Stimulated activated naive B cell treated with anti-CD40 and anti-IgM and Interleukin-4, amounts not matched to agents 10 μg/mL and 1 μg/mL and 100 μg/mL, for 72 hours (primary cell): ENCODE measurements at places on chromosomes 5 and 9.

DNA sequence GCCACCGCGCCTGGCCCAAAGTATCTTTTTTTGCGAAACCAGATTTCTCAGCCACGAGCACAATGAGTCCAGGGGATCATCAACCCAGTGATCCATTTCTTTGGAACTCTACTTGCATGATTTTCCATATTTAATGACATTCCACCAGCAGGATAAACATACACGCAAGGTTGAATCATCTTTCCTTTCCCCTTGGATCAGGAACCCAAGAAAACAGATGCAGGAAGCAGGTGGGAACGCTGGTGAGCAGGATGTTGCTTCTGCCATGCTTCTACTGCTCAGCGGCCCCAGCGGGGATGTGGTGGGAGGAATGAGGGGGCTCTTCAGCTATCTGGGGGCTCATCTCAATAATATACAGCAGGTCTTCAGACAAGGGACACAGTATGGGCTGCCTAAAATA lies 118.2 kb downstream of the SEC61B start:
- DNase-seq = no peak

GRCh38 chr5:141192110-141192725 lies at the start of gene PCDHB10:
TSS of gene PCDHB10 (plus strand) at chr5:141192353. CDS start at chr5:141192553, 200 bp downstream.
- no peak for DNase-seq

GRCh38 chr5:133370904-133371303 lies 241.4 kb downstream of the FSTL4 start:
- no peak for DNase-seq

DNA sequence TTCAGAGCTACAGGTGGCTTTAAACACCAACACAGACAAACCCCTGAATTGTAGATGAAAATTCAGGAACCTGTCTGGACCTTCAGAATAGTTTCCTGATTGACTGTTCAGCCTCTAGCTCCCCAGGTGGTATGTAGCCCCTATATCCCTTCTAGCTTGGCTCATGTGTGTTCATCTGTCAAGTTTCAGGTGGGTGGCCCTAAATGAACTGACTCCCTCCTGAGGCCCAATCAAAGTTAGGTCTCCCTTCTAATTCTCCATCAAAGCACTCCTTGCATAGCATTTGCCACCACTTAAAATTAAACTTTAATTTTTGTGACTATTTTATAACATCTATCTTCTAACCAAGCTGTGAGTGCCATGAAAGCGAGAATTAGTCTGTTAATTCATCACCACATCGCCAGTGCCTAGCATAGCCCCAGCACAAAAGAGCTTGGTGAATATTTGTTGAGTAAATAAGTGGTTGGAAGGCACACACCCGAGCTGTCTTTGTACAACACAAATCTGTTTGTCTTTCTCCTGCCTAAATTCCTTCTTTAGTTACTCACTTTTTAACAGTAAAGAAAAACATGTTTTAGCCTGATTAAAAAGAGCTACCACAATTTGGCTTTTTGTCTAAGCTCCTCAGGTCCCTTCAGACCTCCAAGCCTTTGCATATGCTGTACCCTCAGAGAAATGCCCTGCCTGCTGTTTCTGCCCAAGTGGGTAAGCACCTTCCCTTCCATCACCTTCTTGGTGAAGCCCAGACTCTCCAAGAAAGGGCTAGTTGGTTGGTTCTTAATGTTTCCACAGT lies 138.1 kb upstream of the HMHB1 start:
- DNase-seq = no peak

- no peak for DNase-seq
Observed at GRCh38 chr5:39934830-39935229, 510.1 kb upstream of the DAB2 start.

- no peak for DNase-seq
Observed at GRCh38 chr5:64765804-64766504, 2.5 kb downstream of the SREK1IP1 start.

GRCh38 chr9:89522959-89523285 lies 25.0 kb upstream of the SEMA4D start:
- DNase-seq = no peak

DNA sequence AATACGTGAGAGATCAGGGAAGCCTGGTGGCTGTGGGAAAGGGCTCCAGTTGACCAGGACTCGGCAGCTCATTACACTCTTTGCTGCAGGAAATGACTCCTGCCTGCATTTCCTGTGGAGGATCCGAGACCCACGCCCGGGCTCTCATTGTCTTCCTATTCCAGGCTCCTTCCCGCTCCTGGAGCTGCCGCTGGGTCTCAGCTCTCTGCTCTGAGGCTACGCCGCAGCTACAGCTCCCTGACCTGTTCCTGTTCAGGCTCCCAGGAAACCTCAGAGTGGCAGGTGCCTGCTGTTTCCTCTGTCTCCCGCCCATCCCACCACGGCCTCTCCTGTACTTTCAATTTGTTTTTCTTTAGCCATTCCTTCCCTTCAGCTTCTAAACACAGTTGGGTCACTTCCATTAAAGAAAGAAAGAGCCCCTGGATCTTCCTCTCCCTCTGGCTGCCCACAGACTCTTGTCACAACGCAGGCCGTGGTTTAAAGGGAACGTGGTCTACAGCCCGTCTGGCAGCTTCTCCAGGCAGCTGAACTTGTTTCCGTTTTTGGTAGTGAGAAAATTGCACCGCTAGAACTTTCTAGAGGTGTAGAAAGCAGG lies 71.5 kb downstream of the IL6ST start:
- DNase-seq = no peak
